ENCODE measurements at places on chromosomes 16 and 17.

GRCh38 chr16:85564277-85565051, 48.7 kb upstream of the GSE1 start:
- peak; percentile 21 for DNase-seq

DNA sequence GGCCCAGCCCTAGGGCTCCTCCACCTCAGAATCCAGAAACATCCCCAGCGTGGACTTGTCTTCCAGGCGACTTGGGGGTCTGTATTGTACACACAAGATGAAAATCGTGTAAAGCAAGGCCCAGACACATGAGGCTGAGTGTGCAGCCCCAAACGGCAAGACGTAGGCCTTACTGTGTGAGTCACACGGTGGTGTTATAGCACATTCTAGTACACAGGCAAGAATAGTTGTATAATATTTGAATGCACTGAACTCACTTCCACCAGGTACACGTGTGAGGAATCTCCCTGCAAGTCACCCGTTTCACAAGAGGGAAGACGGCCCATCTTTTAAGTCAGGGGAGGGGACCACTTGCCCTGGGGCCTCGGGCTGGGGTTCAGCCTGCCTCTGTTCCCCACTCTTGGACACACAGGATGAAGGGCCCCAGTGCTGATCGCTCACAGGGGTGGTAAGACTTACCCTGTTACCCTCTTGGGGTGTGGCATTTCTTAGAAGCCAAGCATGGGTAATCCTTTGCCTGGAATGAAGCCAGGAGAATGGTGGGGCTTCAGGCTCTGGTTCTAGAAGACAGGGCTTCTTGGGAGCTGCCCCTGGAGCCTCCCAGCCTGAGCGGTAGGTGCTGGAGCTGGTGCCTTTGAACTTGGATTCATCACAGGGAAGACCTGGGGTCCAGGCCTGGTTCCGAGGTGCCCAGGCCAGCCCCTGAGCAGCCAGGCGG, 71.3 kb downstream of the SREBF1 start:
- DNase-seq: no peak

- DNase-seq: no peak
These were observed 7.6 kb upstream of the C1QTNF8 start for GRCh38 chr16:1103636-1103980.

DNA sequence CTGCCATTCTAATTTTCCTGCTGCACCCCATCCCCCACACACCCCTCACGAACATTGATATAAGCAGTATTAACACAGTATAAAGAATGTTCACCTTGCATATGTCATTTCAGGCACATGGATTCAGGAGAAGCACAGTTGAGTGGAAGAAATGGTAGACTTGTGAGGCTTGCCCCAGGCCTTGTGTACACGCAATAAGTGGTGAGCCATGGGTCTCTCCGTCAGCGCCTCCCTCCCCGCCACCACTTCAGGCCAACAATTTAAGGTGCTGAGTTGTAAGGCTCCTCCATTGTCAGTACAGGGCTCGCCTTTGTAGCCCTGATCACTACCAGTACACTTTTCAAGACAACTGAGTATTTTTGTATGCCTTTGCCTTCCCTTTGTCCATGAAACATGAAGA, 12.2 kb upstream of the CLEC18C start:
- no peak for DNase-seq

DNA sequence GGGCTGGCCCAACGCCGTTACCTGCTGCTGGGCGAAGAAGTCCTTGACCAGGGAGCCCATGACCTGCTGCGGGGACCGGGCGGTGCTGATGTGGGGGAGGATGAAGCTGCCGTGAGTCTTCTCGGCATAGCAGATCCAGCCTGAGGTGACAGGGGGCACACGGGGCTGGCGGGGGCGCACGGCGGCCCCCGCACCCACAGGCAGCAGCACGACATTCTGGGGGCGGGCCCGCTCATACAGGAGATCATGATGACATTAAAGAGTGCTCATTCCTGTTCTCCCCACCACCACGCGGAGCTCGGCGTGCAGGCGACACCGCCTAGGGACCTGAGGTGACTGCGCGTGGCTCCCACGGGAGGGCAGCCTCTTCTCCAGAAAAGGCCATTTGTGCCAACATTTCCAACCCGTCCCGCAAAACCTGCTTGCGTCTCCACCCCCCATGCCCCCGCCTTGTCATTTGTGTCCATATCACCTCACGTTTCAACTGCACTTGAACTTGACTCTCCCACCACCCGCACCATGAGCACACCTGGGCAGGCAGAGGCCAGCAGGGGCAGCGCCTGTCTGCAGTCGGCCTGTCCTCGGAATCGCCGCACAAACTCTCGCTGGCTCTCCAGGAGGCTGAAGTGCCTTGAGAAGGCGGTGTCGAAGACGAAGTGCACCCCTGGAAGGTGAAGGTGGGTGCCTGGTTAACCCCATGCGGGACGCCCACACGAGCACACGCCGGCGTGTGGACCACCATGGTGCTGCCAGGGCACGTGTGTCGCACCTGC, 6.4 kb downstream of the CIAO3 start:
- DNase-seq: no peak

DNA sequence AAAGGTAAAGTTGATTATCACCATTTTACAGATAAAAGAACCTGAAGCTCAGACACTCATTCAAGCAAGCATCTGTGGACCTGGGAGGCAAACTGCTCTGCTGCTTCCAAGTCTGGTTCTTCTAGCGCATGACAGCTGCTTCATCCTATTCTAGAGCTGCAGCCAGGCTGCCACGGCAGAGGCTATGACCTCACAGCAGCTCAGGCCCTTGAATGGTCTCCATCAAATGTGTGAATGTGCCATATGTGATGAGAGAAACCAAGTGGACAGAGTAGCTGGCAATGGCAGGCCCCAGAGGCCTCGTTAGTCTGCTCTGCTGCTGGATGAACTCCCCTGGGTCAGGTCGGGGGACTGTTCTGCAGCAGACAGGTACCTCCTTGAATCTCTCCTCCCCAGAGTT, 30.7 kb upstream of the FOXJ1 start:
- no peak for DNase-seq

- no peak for DNase-seq
These were observed 18.2 kb downstream of the LITAFD start for GRCh38 chr16:8900343-8900742.

- DNase-seq: peak; percentile 72
These were observed 2.0 kb upstream of the ZACN start for GRCh38 chr17:76076765-76077583.

- no peak for DNase-seq
These were observed 131.1 kb downstream of the PHKB start for GRCh38 chr16:47592232-47592631.
